ENCODE measurements at places on chromosomes 2 and 18.

DNA sequence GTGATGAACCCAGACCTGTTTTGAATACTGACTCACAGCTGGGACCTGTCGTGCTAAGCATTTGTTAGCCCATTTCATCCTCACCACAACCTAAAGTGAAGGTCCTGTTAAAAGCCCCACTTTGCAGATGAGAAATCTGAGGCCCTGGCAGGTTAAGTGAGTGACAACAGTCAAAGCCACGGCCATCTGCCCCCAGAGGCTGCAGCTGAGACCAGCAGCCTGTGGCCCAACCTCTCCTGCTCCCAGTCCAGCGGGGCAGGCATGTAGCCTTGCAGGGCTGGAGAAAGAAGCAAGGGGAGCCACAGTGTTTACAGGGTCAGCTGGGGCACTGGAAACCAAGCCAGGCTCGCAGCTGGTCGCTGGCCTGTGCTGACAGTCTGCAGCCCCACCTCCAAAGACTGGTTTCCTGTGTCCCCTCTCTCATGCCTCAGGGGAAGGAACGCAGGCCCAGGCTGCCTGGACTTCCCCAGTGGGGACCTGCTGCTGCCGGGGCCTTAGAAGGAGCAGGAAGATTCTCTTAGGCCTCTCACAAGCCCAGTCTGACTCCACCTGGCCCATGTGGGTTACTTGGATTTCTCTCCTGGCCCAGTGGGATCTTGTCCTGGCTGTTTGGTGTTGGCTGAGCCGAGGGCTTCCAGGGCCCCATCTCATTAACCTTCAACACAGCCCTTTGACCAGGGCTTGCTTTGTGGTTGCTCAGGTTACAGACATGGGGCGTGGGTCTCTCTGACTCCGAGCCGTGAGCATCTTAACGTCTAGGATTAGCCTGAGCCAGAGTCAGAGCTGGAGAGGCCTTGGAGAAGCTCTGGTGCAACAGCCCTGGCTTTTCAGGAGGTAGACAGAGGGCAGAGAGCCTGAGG, 1.7 kb downstream of the INPP5D start:
- DNase-seq = no peak

GRCh38 chr2:108614043-108614545, 79.8 kb downstream of the LIMS1 start:
- DNase-seq = no peak

- DNase-seq = no peak
Observed at GRCh38 chr2:33746208-33746800, 147.2 kb upstream of the FAM98A start.

- DNase-seq = no peak
Observed at GRCh38 chr2:64809216-64809615, 155.5 kb upstream of the SERTAD2 start.

DNA sequence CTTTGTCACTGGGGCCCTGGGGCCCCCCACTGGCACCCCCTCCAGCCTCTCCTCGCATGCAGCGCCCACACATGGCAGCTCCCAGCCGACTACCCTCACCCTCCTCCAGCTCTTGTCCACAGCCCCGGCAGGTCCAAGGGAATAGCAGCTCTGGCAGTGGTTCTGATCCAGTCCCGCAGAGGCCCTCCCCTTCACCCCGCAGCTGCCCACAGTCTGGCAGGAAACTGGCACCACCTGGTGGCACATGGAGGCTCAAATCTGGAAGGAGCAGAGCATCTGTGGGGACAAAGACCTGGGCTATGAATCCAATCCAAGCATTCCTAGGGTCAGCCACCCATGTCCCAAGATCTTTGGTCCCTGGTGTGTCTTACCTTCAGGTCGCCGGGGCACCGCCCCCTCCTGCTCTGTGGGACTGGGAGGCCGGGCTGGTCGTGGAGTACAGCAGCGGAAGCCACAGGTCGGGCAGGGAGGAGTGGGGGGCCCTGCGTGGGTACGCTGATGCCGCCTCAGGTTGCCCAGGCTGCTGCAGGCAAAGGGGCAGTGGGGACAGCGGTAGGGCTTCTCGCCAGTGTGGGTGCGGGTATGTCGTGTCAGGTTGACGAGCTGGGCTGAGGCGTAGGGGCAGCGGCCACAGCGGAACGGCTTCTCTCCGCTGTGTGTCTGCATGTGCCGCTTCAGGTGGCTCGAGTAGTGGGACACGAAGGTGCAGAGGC, 2.3 kb downstream of the ZNF513 start:
- DNase-seq = no peak

GRCh38 chr2:98167916-98168315, 80.9 kb downstream of the VWA3B start:
- no peak for DNase-seq
